Neural progenitor cell (in vitro differentiated cells): ENCODE measurements at places on chromosomes 16 and 17. TPM values are rescaled to one million over a fixed set of nuclear protein-coding genes. Genes with fewer than 3 reads are reported as not detected.

The KRT25 gene
- not detected in 2 replicates for total RNA-seq

The PRDM7 gene
- total RNA-seq: not detected in 2 replicates

DNA sequence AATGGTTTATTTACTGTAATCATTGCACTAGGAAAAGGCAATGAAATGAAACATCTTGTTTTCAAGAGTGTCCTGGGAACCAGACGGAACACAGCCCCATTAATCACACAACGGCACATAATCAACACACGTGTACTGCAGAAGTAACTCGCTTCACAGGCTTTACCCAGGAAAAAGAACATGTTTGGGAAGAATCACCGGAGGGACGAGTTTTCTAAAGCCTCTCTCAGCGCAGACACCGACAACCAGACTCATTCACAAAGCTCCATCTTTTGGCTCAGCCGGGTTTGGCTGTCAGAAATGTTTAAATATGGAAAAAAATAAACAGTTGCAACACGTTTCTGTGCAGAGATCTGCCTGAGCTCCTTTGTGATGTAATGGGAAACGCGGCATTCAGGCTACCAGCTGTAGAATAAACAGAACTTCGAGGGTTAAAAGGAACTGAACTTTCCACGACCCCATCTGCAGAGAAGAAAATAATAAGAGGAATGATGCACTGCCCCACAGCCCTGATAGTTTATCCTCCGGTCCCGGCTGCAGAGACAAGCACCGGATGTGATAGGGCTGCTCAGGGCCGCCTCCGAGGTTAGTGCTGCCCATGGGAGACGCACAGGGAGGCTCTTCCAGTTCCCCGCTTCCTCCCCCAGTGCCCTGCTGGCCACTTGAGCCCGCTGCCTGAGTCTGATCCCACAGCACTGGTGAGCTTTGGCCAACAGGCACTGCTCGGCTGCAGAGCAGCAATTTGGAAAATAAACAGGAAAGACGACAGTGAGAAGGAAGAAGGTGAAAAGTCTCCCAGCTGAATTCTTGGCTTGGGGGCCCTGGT lies 119.8 kb downstream of the HIC1 start:
- no peak for DNase-seq

- DNase-seq: no peak
Measured at GRCh38 chr17:45229681-45230409, 8.2 kb downstream of the FMNL1 start.

DNA sequence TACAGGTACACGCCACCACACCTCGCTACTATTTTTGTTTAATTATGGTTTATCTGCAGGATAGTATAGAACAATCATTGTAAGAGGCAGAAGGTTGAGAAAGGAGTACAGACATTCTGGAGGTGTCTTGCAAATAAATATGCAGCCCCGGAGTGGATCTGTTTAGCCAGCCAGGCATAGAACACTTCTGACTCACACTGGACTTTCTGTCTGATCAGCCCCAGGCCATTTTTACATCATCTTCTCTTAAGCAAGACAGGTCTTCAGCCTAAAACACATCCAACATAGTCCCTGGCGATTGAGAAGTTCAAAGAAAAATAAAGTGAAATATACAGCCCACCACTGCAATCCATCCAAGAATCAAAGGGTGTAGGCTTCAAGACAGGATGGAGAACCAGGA lies 81.4 kb downstream of the XYLT1 start:
- DNase-seq: no peak

GRCh38 chr16:88810166-88810911 lies 1.4 kb downstream of the APRT start:
- DNase-seq: no peak

DNA sequence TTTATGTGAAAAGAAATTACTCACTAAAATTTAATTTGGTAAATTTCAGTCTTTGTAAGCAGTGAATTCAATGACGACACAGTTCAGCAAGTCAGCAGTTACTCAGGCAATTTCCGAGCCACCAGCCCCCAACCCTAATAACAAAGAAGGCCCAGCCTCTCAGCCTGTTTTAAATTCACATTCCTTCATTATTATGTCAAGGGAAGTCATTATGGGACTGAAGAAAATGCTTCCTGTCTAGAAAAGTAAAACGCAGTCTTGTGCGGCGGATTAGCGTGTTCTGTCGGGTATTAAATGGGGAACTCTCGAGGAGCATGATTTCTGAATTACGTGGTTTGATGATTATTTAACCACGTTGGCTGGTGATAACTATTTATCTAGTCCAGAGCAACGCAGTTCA lies 177.6 kb downstream of the AIPL1 start:
- DNase-seq: peak; percentile 33

DNA sequence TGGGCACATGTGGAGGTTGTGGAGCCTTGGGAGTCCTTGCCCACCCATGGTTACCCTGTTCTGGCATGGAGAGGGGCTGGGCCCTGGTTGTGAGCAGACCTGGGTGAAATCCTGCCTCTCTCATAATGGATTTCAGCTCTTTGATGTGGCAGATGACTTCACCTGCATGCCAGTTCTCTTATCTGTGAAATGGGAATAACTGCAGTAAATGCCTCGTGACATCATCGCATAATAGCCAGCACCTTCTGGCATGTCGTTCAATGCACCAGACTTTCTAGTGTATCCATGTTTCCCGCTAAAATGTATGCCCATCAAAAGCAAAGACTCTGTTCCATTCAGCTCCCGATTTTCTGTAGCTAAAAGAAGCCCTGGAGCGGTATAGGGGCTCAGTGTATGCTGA lies 197.6 kb downstream of the MAF start:
- no peak for DNase-seq
